ENCODE measurements at places on chromosomes 5 and 9.

GRCh38 chr5:14687023-14687665, 22.6 kb downstream of the OTULIN start:
- DNase-seq: no peak

- peak; percentile 1 for DNase-seq
These were observed 56.4 kb downstream of the SNX18 start for GRCh38 chr5:54573812-54574489.

GRCh38 chr5:143682246-143682905, 129.6 kb upstream of the HMHB1 start:
- peak; percentile 37 for DNase-seq

DNA sequence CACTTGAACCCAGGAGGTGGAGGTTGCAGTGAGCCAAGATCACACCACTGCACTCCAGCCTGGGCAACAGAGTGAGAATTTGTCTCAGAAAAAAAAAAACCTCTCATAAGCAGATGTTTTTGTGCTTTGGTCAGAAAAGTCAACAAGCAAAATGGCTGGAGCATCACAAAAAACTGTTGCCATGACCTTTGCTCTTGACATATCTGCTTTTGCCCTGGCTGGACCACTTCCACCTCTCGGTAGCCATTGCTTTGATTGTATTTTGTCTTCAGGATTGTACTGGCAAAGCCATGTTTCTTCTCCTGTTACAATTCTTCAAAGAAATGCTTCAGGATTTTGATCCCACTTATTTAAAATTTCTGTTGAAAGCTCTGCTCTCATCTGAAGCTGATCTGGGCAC, 67.0 kb downstream of the MTMR12 start:
- no peak for DNase-seq

- DNase-seq: peak; percentile 49
These were observed 47.3 kb downstream of the PRLR start for GRCh38 chr5:35182910-35183535.

GRCh38 chr5:14145435-14146334, 2.5 kb downstream of the TRIO start:
- no peak for DNase-seq

DNA sequence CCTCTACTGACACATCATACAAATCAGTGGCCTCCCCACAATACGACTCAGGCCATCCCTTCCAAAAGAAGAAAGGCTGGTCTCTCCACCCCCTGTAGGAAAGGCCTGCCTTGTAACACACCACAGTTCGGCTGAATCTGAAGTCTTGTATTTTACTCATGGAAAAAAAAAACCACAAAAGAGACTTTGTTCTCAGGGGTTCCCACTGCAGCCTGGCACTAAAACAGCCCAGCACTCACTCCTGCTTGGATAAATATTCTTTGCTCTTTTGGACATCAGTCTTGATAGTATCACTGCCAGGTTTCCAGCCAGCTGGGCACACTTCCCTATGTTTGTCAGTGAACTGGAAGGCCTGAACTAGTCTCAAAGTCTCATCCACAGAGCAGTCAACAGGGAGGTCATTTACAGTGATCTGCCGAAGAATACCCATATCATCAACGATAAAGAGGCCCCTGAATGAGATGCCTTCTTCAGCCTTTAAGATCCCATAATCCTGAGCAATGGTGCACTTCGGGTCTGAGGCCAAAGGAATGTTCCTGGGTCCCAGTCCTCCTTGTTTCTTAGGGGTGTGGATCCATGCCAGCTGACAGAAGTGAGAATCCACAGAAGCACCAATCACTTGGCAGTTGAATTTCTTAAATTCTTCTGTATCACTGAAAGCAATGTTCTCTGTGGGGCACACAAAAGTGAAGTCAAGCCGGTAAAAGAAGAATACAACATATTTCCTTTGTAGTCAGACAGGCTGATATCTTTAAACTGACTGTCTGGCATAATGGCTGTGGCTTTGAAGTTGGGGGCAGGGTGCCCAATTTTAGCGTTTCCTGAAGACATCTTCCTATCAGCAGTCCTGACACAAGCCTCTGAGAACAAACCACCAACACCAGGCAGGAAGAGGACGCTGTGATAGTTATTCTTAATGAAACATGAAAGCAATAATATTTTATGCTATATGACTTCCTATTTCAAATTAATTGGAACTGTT, 198.1 kb downstream of the LURAP1L start:
- no peak for DNase-seq

- DNase-seq: no peak
These were observed 348.5 kb downstream of the MED10 start for GRCh38 chr5:6029811-6030271.

DNA sequence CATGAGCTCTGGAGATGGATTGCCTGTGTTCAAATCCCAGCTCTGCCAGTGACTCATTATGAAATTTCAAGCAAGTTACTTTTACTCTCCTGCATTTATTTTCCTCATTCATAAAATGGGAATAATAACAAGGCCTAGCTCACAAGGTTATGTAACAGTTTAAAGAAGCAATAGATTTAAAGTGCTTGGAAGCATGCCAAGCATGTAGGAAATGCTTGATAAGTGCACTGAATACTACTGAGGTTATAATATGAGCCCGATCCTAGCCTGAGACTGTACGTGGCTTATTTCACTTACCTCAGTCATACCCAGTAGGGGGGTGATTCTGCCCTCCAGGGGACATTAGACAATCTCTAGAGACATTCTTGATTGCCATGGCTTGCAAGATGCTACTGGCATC, 734.1 kb upstream of the WWC1 start:
- DNase-seq: no peak

DNA sequence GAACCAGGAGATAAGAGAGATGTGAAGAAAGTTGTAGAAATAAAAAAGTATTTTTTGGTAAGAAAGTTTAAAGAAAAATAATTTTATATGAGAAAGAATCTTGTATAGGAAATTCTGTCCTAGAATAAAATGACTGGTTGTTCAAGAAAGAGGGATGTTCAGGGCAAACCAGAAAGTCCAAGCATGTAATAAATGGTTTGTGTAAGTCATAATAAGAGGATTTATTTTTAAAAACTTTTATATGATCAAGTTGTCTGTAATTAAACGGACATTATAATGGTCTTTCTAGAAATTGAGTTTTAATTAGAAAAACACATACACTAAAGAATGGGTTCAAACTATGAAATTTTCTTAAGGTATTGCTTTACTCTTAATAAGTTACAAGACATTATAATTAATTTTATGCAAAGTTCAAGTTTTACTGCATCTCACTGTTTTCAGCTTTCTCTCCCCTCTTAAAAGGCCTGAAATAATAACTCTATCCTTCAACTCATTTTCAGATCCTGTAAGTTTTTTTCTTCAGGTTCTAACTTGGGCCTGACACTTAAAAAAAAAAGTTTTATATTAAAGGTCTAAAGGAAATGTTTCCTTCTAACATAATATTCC, 56.1 kb upstream of the ZNF300 start:
- peak; percentile 12 for DNase-seq

DNA sequence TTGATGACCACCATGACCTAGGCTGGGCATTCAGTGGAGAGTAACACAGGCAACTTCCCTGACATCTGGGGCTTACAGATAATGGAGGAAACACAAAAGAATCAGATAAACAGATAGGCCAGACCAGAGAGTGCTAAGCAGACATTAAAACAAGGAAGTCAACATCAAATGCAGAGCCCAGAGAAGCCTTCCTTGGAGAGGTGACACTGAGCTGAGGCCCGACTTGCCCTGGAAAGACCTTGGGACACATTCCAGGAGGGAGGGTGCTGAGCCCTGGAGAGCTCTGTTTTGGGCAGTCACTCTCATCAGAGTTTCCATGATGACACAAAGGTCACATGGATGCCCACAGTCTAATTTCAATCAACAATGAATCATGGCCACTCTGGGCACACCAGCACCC, 31.9 kb upstream of the C5orf58 start:
- DNase-seq: no peak

DNA sequence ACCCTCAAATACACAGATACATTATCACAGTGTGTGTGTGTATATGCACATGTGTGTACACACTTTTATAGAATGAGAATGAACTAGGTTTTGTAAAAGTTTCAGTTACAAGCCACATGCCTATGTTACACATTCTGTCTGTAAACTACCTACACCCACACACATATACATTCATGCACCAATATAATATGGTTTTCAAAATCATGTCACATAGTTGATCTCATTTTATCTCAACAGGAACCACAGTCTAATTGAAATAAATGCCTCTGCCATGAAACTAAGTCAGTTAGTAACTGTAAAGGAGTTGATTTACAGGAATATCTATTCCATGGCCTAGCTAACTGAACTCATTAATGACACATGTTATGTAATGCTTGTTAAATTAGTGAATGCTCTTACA, 646.6 kb downstream of the PDE4D start:
- DNase-seq: no peak

DNA sequence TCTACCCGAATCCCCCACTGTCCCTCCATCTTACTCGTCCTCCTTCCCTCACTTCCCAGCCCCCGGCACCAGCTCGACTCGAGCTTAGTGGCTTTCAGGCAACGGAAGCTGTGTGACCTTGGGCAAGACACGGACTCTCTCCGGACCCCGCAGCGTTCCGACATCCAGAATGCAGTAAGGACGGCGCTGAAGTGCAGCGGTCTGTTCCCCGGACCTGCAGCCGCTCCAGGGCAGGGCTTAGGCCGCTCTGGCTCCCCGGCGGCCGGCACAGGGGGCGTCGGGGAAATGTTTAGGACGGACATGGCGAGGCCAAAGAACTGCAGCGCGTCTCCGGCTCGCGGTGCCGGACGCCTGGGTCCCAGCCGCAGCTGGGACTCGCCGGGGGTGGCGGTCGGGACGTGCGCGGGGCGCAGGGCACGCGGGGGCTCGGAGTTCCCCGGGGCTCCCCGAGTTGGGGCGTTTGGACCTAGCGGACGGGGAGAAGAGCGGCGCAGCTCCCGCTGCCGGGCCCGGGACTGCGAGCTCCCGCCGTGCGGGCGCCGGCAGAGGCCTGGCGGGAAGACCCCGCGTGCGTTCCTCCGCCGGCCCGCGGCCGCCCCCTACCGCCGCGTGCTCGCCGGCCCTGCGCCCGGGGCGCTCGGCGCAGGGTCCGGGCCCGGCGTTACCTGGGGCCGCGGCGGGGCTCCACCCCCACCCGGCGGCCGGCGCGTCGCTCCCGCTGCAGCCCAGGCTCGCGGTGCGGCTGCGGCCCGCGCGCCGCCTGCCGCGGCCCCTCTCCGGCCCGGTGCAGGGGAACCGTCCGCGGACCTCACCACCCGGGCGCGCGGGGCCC, 5.6 kb upstream of the RNF44 start:
- DNase-seq: peak; percentile 56

- peak; percentile 7 for DNase-seq
These were observed at the start of gene COL15A1 for GRCh38 chr9:98943682-98944056. Gene COL15A1, plus strand, starts transcription at chr9:98943907. Its CDS starts 155 bp downstream, at chr9:98944062.

DNA sequence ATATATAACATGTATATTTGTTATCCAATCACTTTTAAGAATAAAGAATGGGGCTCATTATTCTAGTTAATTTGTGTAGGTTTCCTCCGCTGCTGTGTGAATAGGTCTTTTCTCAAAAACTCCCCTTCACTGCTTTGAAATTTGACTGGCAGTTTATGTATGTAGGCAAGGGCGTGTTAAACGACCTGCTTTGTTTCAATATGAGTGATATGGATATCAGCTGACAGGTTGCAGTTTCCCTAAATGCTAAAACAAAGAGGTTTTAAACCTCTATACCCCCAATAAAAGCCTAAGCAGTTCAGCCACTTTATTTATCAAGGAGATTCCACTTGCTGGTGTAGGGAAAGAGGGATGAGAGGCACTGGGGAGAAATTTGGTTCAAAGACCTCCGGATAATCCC, 159.6 kb downstream of the TMEM167A start:
- no peak for DNase-seq

- no peak for DNase-seq
These were observed 36.7 kb downstream of the SARDH start for GRCh38 chr9:133701321-133701980.

- DNase-seq: no peak
These were observed 199.1 kb upstream of the ZNF618 start for GRCh38 chr9:113677057-113677456.

GRCh38 chr5:39486361-39486760, 61.6 kb upstream of the DAB2 start:
- DNase-seq: no peak

GRCh38 chr5:66987949-66988838, 208.4 kb downstream of the CD180 start:
- peak; percentile 62 for DNase-seq

DNA sequence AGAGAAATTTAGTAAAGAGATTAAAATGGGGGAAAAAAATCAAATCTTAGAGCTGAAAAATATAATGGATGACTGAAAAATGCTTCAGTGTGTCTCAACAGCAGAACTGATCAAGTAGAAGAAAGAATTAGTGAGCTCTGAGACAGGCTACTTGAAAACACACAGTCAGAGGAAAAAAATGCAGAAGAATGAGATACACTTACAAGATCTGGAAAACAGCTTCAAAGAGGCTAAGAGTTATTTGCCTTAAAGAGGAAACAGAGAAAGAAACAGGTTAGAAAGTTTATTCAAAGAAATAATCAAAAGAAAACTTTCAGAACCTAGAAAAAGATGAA, 70.5 kb upstream of the OR2K2 start:
- DNase-seq: no peak

DNA sequence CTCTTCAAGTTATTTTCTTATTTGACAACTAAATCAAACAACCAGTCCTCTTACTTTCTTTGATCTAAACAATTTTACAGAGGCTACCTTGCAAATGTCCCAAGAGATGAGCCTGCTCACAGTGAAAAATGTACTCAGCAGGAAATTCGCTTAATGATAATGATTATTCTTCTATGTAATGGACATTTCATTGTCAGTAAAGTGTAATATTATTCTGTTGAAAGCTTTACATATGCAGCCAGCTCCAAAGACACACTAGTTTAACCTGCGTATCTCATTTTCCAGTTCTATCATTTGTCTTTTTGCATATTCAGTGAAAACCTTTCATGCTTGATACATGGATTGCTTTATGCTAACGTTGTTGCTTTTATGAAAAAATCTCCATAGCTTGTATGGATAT, 758.7 kb upstream of the ZNF608 start:
- DNase-seq: no peak

GRCh38 chr9:15211815-15212495, 95.1 kb downstream of the TTC39B start:
- no peak for DNase-seq

- DNase-seq: no peak
These were observed 39.0 kb downstream of the RIGI start for GRCh38 chr9:32486839-32487562.

- DNase-seq: no peak
These were observed 12.1 kb upstream of the NCS1 start for GRCh38 chr9:130159915-130160670.

DNA sequence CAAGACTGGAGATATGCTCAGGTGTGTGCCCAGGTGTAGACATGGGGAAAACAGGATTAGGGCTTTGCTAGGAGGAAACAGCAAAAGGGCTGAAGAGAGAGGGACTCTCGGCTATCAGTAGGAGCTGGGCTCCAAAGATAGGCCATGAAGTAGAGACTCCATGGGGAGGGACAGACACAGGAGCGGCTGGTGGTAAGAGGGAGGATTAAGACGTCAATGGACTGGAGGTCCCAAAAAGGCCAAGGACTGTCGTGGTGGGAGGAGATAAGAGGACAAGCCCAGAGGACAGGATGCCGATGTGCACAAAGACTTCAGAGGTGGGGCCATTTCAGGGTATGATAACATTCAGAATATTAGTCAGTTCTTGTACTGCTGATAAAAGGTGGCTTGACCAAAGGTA, 93.1 kb downstream of the SAXO1 start:
- DNase-seq: no peak
